Epithelial cell of proximal tubule (primary cell): ENCODE measurements at places on chromosomes 11 and 22. TPM values are rescaled to one million over a fixed set of nuclear protein-coding genes. Genes with fewer than 3 reads are reported as not detected.

Gene ARHGAP42
- 8.0 and 14.4 TPM in 2 replicates for total RNA-seq

Gene B3GAT1
- 0.07 TPM in 1 of 2 replicates, not detected in the other for total RNA-seq

Gene ARHGAP20
- 0.07 and 0.12 TPM in 2 replicates for total RNA-seq

Gene GUCY1A2
- 0.06 and 0.22 TPM in 2 replicates for total RNA-seq

Gene TTC28
- total RNA-seq = 0.72 and 3.7 TPM in 2 replicates

Gene ANO9
- 7.7 and 20.1 TPM in 2 replicates for total RNA-seq

Gene CDC42BPG
- 4.6 and 8.9 TPM in 2 replicates for total RNA-seq
